Stimulated activated CD4-positive, alpha-beta T cell treated with anti-CD3 and anti-CD28 coated beads, Interleukin-4, amount 100 ng/mL, for 4 hours (primary cell): ENCODE measurements at places on chromosomes 6 and 20.

- no peak for DNase-seq
Measured at GRCh38 chr20:37869334-37869861, 33.5 kb upstream of the VSTM2L start.

DNA sequence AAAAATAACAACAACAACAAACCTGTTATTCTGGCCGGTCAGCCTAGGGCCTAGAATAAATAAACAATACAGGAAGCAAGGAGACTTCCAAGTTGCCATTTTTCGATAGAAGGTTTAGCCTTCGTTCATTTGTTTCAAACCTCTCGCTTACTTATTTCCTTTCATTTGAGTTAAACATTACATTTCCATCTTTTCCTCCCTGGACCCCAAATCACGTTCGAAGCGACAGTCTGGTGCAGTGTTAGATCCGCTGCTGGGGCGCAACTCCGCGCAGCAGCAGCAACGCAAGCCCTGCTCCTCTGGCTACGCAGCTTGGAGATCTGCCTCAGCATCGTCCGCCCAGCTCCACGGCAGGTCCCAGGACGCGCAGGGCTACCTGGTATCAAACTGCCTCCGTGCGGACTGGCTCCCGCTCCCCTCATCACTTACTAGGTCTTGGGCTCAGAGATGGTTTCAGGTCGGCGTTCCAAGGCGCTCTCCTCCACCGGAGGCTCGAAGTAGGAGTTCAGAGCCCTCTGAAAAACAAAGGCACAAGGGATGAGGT lies 530 bp downstream of the TDP2 start:
- DNase-seq, result peak; percentile 36

DNA sequence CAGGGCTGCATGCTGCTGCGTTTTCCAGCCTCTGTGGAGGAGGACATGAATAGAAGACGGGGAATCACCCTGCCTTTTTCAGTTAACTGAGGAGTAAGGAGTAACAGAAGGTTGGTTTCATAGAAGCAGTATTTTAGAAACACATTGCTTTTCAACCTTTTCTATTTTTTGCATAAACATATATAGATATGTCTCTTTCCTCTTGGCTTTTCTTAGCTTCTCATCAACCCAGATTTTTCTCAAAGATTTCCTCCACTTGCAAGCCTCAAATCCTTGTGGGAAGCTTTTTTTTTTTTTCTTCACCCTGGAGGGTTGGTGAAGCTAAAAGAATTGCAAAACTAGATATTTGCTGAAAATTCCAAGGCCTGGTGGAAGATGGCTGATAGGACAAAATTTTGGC lies 6.0 kb downstream of the SLC24A3 start:
- DNase-seq, result no peak

- DNase-seq, result no peak
Measured at GRCh38 chr6:96611342-96611991, 48.5 kb downstream of the FHL5 start.

DNA sequence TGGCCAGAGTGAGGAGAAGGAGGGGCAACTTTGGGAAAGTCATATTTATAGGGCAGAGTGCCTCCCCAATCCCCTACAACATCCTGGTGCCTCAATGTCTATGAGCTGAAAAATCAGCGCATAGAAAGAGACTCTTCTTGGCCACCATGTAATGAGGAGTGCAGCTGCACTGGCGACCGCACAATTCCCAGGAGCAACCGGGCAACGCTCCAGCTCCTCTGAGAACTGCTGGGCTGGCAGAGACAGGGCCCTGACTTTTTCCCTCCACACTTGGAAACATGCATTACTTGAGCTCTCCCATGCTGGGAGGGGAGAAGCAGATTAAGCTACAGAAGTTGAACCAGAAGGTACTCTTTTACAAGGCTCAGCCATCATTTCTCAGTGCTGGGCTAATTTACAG lies 31.4 kb upstream of the MARCKS start:
- no peak for DNase-seq

GRCh38 chr6:24780206-24780605 lies 5.5 kb downstream of the GMNN start:
- no peak for DNase-seq
